Muscle of back (tissue), 13 donors: ENCODE measurements at places on chromosomes 6 and 20.

DNA sequence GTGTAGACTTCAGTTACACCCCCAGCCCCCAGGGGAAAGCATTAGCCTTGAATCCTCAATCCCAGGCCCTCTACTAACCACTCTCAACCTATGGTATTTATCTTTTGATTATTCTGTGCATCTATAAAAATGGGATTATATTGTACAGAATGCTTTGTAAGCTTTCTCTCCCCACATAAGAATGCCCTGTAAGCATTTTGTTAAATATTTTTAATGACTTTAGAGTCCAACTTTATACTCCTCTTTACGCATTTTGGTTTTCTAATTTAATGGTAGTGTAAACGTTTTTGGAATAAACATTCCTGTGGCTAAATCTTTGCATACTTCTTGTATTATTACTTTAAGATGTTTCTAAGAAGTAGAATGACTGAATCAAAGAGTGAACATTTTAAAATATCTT is 35.4 kb downstream of the FBXO9 start:
- DNase-seq, result no peak

DNA sequence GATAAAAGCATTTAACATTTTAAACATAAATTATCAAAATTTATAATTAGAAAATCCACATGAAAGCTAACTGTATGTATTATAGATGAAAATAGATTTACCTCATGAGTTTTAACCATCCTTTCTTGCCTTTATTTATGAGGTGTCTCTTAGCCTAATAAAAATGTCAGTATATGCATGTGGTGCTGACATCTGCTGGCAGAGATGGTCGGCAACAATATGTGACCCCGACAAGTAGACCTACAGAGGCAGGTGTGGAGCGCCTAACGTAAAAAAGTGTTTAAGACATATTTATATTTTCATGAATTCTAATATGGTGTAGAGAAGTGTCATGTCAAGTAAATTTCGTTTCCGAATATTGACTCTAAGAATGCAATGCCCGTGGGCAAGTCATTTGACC is 149.0 kb upstream of the FUT9 start:
- no peak for DNase-seq

DNA sequence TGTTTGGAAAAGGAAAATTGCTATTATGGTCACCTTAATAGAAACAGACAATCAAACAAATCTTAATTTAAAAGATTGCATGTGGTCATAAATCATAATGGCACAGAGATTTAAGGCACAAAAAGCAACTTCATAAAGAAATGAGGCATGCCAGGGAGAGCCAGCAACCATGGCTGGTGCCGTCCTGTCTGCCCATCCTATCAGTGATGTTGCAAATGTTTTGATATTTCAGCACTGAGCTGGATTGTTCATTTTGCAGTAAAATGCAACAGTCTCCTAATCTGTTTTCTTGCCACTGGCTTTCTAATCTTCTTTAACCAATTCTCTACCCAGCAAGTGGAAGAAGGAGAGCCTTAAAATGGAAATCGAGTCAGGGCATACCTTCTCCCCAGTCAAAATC is 249.8 kb downstream of the SAMD5 start:
- no peak for DNase-seq

DNA sequence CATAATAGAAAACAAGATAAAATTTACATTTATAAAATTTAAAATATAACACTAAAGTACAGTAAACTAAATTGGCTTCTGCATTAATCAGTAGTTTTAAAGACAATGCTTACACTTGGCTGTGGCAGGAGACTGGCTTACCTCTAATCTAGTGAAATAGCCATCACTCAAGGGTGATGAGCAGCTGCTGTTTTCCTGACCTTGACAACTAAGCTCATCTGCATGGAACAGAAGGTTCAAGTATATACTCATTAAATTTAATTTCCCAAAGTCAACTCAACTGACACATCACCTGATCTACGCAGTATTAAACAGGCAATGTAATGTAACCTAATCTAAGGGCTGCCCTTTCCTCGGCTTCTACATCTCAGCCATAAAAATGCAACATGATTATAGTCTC is 14.5 kb downstream of the TMX4 start:
- no peak for DNase-seq

GRCh38 chr20:32894026-32894483 is 35.3 kb downstream of the EFCAB8 start:
- no peak for DNase-seq

DNA sequence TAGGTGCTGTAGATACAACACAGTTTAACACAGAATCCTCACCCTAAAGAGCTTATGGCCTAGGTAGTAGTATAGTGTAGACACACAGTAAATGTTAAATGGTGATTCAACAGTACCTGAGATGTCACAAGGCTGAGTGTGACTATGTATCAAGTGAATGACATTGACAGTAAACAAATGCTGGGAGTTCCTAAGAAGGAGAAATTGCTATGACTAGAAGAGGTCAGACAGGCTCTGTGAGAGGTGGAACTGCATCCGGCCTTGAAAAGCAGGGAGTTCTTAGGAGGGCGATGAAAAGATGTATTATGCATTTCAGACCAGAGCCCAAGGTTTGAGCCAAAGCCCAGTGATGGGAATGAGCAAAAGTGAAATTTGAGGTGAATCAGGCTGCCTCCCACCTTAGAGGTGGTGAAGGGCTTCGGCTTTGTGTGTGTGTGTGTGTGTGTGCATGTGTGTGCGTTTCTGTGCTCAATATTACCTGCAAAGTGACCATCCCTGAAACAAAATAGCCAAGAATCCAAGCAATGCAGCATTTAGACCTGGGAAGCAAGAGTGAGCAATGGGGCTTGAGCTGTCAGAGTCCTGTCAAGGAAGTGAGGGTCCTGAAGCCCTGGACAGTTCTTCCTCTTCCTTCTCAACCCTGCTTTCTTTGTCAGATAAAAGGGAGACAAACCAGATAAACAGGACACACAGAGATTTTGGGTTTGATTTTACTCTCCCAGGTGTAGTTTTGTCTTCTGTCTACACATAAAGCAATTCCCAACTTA is 32.3 kb upstream of the CITED2 start:
- DNase-seq, result no peak

GRCh38 chr6:72080260-72080941 is 194.1 kb downstream of the RIMS1 start:
- no peak for DNase-seq

GRCh38 chr6:11017090-11017489 is 27.0 kb downstream of the ELOVL2 start:
- DNase-seq, result no peak

GRCh38 chr6:139117734-139118133 is 17.1 kb upstream of the HECA start:
- no peak for DNase-seq
